ENCODE measurements at places on chromosomes 3 and 15. TPM values are rescaled to one million over a fixed set of nuclear protein-coding genes. Genes with fewer than 3 reads are reported as not detected.

PRR23B gene
- total RNA-seq, result not detected

DNA sequence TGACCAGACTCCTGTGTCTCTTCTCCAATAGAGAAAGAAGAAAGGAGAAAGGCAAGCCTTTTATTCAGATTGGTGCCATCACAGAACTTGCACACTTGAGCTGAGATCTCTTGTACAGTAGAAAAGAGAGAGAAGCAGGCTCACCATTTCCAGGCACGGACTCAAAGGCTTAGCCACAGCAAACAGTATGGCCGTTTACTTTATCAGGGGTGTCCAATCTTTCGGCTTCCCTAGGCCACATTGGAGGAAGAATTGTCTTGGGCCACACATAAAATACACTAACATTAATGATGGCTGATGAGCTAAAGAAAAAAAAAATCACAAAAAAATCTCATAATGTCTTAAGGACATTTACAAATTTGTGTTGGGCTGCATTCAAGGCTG lies 5.0 kb downstream of the IFT80 start:
- DNase-seq, result no peak

DNA sequence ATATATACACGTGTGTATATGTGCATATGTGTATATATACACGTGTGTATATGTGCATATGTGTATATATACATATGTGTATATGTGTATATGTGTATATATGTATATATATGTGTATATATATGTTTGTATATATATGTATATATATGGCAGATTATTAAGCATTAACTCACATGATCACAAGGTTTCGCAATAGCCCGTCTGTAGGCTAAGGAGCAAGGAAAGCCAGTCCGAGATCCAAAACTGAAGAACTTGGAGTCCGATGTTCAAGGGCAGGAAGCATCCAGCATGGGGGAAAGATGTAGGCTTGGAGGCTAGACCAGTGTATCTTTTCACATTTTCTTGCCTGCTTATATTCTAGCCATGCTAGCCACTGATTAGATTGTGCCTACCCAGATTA lies 23.7 kb downstream of the NAALADL2 start:
- DNase-seq, result no peak

- DNase-seq, result no peak
Observed at GRCh38 chr3:101458387-101458786, 54.6 kb downstream of the SENP7 start.

CDHR4 gene
- 0.15 TPM for total RNA-seq

- DNase-seq, result peak; percentile 40
Observed at GRCh38 chr3:11643201-11643603, 513 bp downstream of the VGLL4 start.

ABI3BP gene
- total RNA-seq, result not detected

DNA sequence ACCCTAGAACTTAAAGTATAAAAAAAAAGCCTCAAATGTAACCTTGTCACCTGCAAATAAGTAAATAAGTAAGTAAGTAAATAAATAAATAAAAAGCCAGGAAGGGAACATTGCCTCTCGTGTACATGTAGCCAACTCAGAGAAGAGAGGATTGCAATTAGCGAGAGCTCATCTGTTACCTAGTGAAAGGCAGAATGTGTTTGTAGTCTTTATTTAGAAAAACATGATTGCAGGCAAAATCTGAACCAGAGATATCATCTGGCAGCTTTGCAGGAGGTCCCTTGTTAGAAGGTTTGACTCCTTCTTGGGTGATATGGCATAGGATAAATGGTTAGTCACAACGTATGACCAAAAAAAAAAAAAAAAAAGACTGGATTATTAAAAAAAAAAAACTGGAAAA lies 71.6 kb upstream of the SYN2 start:
- DNase-seq, result no peak

DNA sequence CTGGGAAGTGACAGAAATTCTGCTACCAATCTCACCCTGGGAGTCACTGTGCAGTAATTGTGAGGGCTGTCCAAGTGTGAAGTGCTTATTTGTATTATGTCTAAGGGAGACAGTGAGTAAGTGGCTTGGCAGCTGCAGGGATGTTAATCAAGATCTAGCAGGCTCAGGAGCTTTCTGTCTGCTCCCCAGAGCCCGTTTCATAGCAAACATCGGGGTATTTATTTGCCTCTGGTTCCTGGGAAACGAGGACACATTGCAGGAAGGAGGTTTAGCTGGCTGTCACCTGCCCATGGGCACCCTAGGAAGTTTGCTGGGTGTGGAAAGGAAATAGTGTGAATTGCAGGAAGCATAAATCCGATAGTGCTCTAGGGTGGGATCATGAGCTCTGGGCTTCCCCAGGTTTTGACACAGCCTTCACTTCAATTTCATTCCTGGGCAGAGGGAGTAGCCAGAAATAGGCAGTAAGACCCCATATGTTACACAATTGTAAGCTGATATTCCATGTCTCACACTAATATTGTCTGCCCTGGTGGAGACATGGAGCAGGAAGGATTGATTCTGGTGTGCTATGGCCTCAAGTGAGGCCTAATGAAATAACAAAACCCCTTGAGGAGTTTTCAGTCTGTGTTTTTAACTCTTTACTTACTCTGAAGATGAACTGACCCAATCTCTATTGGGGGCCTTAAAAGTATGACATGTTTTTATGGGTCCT lies 74.1 kb upstream of the MITF start:
- DNase-seq, result peak; percentile 29

DNA sequence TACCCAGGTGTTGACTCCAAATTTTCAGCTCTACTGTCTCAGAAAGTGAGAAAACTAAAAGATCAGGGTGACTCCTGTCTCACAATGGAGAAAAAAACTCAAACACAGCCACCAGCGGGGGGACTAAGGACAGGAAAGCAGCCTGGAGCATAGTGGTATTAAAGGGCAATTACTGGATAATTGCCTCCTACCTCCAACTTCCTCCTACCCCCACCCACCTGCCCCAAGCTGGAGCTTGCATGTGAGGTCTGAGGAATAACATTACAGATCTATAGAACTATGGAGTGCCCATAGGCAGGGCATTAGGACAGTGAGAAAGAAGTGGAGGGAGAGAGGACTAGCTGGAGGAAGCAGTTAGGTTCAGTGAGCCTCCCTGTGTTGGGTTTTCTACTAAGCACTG lies 2.7 kb upstream of the PCCB start:
- no peak for DNase-seq

- DNase-seq, result no peak
Observed at GRCh38 chr15:92157666-92158298, 235.9 kb upstream of the ST8SIA2 start.

- DNase-seq, result no peak
Observed at GRCh38 chr3:4582624-4583023, 89.5 kb downstream of the ITPR1 start.

ST6GAL1 gene
- total RNA-seq, result 4.2 TPM

- DNase-seq, result peak; percentile 98
Observed at GRCh38 chr15:34360298-34360697, 6.7 kb downstream of the LPCAT4 start.

- DNase-seq, result peak; percentile 78
Observed at GRCh38 chr3:9916734-9917680, at the start of gene IL17RC. Gene IL17RC (plus strand): TSS chr3:9917098. CDS start chr3:9917316, 218 bp downstream.
